CD8-positive, alpha-beta memory T cell (primary cell): ENCODE measurements at places on chromosomes 2 and 18. TPM values are rescaled to one million over a fixed set of nuclear protein-coding genes. Genes with fewer than 3 reads are reported as not detected.

Gene KCNK3
- not detected for total RNA-seq

Gene RIT2
- not detected for total RNA-seq

Gene SLC5A7
- total RNA-seq = not detected

Gene PDE11A
- not detected for total RNA-seq

Gene MBD2
- 201 TPM for total RNA-seq

Gene OSR1
- not detected for total RNA-seq

DNA sequence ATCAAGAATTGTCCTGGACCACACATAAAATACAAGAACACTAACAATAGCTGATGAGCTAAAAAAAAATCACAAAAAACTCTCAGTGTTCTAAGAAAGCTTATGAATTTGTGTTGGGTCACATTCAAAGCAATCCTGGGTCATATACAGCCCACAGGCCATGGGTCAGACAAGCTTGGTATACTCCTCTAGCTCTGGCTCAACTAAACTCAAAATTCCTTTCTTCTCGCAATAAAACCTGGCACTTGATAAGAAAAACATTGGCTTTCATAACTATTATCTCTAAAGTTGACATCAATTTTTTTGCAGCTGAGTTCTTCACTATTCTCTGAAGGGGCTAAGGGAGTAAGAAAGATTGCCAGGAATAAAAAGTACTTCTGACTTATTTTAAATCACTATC, 38.3 kb downstream of the FBXO48 start:
- no peaks in the 10 kb centered on the region for H3K27me3 ChIP-seq
- H3K4me1 ChIP-seq = peaks cover 40% of the 10 kb centered on the region
- no peak for DNase-seq
- H3K4me3 ChIP-seq = no peak overlapping the region
- no peaks in the 10 kb centered on the region for H3K36me3 ChIP-seq

GRCh38 chr18:32244881-32245280, 55.0 kb downstream of the MEP1B start:
- no peak overlapping the region for H3K4me3 ChIP-seq
- H3K4me1 ChIP-seq = no peaks in the 10 kb centered on the region
- no peak overlapping the region for H3K27ac ChIP-seq
- no peak for DNase-seq
- H3K27me3 ChIP-seq = no peaks in the 10 kb centered on the region

DNA sequence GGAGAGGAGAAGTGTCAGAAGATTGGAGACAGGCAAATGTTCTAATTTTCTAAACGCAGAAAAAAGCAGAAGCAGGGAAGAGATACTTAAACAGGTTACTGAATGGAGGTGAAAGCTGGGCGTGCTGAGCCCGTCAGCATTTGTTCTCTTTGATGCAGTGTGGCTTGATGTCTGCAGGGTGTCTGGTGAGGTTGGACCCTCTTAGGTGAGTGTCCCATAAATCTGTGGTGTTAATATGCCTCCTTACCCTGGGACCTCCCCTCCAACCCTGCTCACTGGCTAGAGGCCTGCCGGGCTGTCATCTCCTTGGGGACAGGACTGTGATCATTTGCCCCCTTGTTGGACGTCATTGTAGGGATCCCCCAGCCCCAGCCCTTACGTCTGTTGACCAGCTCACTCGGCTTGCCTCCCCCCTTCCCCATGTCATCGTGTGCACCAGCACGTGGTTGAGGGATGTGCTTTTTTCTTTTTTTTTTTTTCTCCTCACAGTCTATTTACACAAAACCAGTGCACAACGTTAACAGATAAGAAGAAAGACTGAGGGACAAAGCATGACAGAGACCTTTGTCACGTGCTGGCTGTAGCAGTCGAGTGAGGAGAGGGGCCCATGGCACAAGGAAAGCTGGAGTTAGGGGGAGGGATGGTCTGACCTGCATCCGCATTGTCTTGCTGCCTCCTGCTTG, 56.4 kb downstream of the NCK2 start:
- no peaks in the 10 kb centered on the region for H3K36me3 ChIP-seq
- H3K4me3 ChIP-seq = peak overlapping the region; percentile 3
- H3K4me1 ChIP-seq = peaks cover 91% of the 10 kb centered on the region
- peak; percentile 66 for DNase-seq

DNA sequence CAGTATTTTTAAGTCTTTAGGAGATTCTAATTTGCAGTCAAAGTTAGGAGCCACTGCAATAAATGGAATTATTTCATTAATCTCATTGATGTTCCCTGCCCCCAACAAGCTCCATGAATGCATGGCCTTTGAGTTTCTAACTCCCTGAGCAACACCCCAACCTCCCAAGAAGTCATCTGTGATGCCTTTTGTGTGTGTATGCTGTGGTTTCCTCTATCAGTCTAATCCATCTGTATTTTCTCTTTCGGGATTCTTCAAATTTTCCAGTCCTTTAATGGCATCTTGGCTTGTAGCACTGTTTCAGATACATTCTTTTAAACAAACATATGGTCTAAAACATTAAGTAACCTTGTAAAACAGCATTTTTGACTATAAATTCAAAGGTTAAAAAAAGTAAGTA, 16.8 kb downstream of the SERPINB10 start:
- H3K27me3 ChIP-seq = no peaks in the 10 kb centered on the region
- no peak for DNase-seq
- H3K36me3 ChIP-seq = no peaks in the 10 kb centered on the region
- no peak overlapping the region for H3K27ac ChIP-seq
- H3K4me3 ChIP-seq = no peak overlapping the region

- H3K4me3 ChIP-seq = no peak overlapping the region
- H3K27ac ChIP-seq = no peak overlapping the region
These were observed 62.0 kb downstream of the CACNB4 start for GRCh38 chr2:152036611-152037469.

DNA sequence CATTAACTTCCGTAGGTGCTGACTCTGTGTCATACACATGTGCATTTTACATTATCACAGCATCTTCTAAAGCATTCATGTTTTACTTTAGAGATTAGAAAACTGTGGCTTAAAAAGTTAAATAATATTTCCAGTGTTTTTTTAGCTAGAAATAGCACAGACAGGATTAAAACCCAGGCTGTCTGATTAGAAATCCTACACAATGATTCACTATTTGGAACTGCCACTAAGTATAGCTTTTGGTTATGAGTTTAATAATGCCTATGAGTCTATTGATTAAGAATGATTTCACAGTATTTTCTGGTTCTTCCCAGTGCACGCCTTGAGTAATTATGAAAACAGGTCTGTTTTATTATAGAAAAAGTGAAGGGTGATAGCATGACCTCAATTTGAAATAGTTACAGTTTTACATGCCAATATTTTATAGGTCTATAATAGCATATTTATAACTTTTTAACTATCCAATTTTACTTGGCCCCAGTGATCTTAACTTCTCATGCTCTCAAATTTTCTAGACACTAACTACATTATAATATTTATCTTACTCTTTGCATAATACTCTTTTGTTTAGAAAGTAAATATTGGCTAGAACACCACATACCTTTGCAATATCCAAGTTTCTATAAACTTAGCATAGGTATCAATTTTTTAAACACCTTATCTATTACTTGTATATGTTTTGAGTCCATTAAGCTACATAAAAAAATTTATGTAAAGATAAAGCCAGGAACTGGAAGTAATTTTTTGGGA, 313.2 kb downstream of the RND3 start:
- no peak overlapping the region for H3K4me3 ChIP-seq
- H3K4me1 ChIP-seq = no peaks in the 10 kb centered on the region
- H3K27ac ChIP-seq = no peak overlapping the region
- DNase-seq = no peak

GRCh38 chr2:99678625-99679024, 188.8 kb upstream of the REV1 start:
- no peaks in the 10 kb centered on the region for H3K27me3 ChIP-seq
- H3K36me3 ChIP-seq = no peaks in the 10 kb centered on the region
- H3K4me3 ChIP-seq = no peak overlapping the region
- no peaks in the 10 kb centered on the region for H3K4me1 ChIP-seq
- H3K27ac ChIP-seq = no peak overlapping the region

- no peaks in the 10 kb centered on the region for H3K36me3 ChIP-seq
- no peak overlapping the region for H3K27ac ChIP-seq
- no peaks in the 10 kb centered on the region for H3K4me1 ChIP-seq
- H3K4me3 ChIP-seq = no peak overlapping the region
- no peak for DNase-seq
- no peaks in the 10 kb centered on the region for H3K27me3 ChIP-seq
These were observed 73.7 kb upstream of the DNAJC10 start for GRCh38 chr2:182642328-182642727.

GRCh38 chr2:2662847-2663356, 331.8 kb upstream of the MYT1L start:
- H3K27me3 ChIP-seq = no peaks in the 10 kb centered on the region
- H3K36me3 ChIP-seq = no peaks in the 10 kb centered on the region
- DNase-seq = no peak
- H3K4me3 ChIP-seq = no peak overlapping the region
- no peak overlapping the region for H3K27ac ChIP-seq
